ENCODE measurements at places on chromosomes 5 and 9.

- no peak for DNase-seq
Observed at GRCh38 chr9:112145886-112146285, 29.2 kb downstream of the SUSD1 start.

- no peak for DNase-seq
Observed at GRCh38 chr5:126799780-126800179, 22.8 kb downstream of the LMNB1 start.

DNA sequence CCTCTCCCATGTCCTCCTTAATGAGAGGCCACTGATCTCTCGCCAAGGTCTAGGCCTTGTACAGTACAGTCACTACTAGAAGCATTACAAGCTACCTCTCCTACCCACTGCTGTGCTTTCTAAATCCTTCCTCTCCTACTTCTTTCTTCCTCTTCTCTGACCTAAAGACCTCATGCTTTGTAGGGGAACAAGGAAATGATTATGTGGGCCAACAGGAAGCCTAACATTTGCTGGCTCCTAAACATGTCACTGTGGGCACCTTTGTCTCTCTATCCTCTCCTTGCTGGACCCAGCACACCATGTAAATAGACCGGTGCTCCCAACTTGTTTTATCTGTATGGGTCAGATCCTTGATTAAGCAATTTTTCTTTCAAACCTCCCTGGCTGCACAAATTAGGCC, 16.7 kb downstream of the SLC28A3 start:
- DNase-seq: no peak

DNA sequence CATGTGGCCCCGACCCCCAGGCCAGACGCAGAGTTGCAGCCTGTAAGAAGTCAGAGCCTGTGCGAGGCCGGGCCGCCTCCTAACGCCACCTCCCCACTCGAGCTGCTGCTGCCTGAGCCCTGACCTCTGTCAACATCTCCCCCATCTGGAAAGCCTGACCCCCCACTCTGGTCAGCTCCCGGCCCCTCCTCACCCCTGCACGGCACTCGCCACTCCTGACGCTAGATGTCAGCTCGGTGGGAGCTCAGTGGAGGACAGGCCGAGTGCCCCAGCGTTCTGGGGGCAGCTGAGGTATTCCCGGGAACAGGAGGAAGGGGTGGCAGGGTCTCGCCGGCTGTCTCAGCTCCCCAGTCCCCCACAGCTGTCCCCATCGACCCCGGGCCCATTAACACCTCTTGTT, 19.9 kb downstream of the LHX3 start:
- no peak for DNase-seq
